Activated CD8-positive, alpha-beta memory T cell treated with anti-CD3 and anti-CD28 coated beads for 1 hour (primary cell): ENCODE measurements at places on chromosomes 7 and 10.
A peak's percentile ranks its signal among the peaks of the same experiment; 100 is the strongest.

DNA sequence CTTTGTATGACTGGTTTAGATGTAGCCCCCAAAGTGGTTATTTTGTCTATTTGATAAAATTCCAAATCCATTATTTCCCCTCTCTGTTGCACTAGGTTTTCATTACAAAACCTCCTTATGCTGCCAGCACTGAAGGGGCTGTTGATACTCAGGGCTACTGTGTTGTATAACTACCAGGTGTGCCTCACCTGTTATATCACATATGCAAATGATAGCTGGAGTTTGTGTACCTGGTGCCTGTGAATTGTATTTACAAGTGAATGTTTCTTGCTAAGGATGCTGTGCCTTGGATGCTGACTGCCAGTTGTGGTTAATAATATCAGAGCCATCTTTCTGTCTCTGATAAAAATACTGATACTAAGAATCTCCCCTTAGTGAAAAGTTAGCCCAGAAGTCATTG is 84.8 kb upstream of the CCDC6 start:
- no peak for DNase-seq

- no peak for DNase-seq
Observed at GRCh38 chr7:106795084-106795876, 69.8 kb upstream of the PIK3CG start.

DNA sequence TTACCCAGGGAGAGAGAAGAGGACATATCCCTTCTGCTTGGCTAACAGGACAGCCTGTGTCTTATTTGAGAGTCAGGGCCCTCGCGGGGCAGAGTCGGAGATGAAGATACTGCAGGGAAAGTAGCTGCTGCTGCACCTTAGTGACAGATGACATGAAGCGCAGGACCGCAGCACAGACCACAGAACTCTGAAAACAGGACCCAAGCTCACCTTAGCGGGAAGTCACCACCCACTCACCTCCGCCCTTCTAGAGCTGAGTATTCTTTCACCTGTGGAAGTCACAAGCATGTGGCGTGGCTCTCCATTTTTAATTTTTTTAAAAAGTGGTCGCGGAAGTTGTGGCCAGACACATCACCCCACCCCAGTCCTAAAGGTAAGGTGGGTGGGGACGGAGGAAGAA is 191.4 kb downstream of the FAM107B start:
- peak; percentile 54 for DNase-seq

DNA sequence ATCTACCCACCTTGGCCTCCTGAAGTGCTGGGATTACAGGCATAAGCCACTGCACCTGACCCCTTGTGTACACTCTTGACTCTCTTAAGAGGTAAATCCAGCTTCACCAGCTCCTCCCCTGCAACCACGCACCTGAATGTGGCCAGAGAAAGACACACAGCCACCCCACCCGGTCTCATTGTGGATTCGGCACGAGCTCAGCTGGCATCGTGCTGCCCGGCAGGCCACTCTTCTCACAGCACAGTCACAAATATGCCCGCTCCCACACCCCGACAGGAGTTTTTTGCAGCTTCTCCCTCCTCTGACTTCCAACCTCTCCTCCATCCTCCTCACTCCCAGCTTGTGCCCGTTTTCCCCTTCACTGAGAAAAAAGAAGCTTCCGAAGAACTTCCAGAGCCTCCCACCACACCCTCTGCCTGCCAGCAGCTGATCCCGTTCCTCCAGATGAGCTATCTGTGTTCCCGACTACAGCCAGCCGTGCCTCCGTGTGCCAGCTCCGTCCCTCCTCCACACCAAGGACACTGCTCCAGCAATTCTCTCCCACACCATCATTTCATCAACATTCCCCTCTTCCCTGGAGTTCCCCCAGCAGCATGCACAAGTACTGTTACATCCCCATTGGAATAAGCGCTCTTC is 8.0 kb upstream of the SMARCD3 start:
- DNase-seq, result no peak

- no peak for DNase-seq
Observed at GRCh38 chr10:111298031-111298430, 221.2 kb downstream of the ADRA2A start.

DNA sequence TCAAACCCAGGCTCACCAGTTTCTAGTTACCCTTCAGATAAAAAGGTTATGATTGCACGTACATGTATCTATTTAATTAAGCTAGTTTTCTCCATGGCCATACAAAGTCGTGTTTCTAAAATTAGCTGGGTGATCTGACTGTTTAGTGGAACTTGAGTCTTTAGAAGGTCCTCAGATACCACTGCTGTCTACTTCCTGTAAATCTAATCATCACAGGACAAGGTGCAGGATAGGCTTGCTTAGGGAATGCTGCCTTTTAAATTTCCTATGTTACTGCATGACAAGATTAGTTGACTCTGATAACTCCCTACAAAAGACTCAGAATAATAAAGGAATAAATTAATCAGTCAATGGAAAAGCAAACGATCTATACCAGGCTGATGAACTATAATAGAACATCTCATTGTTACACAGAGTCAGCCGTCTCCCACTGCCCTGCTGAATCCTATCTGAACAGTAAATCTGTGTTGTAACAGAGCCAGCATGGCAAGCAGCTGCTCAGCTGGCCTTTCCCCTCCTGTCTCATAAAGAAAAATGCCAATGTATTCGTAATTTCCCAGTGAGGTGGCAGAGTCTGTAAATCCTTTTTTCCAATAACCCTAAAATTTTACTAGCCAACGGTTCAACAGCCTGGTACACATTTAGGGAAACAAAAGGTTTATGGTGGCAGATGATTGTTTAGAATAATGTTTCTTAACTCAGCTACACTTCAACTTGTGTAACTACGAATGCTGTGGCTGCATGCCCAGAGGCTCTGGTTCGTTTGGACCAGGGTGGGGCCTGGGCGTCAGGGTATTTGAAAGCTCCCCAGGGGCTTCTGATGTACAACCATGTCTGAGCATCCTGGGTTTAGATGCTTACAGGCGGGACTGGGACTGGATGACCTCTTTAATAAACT is 318.0 kb downstream of the PAXIP1 start:
- no peak for DNase-seq

DNA sequence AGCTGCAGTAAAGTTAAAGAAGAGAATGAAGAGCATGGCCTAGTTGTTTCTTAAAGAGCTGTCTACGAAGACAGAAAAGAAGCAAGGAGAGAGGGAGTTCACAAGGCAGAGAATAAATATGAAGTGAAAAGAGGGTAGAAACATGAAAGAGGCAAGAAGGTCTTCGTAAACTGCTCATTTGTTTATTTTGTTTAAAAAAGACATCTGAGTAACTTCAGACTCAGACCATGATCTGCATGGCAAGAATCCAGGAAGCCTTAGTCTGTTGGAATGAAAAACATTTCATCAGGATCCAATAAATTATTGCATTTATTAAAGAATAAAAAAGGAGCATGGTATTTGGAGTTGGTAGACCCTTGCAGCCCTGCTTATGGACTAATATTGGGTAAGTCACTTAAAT is 151.1 kb downstream of the SEM1 start:
- no peak for DNase-seq
